ENCODE measurements at places on chromosomes 5 and 9.
A peak's percentile ranks its signal among the peaks of the same experiment; 100 is the strongest.

- no peak for DNase-seq
Observed at GRCh38 chr9:69556707-69557106, 115.5 kb downstream of the APBA1 start.

DNA sequence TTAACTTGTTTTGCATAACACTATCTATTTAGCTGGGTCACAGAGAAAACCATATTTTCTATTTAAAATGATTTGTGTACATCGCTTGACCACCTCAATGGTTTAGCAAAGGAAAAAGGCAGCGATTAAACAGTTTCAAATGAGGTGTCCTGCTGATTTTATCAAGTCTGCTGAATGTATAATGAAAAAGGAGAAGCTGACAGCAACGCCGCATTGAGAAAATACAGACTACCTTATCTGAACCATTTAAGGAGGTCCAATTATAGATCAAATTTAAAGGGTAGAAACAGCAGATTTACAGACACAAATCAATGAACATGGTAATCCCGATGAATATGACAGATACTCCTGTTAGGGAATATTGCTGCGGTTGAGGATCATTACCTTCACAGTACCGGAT lies 29.6 kb downstream of the PSMB7 start:
- DNase-seq, result no peak

- no peak for DNase-seq
Observed at GRCh38 chr5:57034201-57034916, 82.4 kb upstream of the MIER3 start.

- no peak for DNase-seq
Observed at GRCh38 chr5:81068635-81069034, 108.5 kb downstream of the RASGRF2 start.

DNA sequence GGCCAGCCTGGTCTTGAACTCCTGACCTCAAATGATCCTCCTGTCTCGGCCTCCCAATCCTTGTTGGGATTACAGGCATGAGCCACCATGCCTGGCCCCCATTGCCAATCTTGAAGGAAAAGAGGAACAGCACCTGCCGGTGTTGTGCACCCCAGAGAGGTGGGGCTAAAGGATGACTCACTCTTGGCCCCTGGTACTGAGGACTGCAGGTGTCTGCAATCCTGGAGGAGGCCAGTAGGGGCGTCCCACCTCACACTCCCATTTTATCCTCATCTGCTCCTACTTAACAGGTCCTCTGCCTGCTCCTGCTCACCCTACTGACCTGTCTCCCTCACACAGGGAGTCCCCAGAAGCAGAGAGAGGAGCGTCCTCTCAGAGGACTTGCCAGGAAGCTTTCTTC lies 390.4 kb downstream of the ARHGEF28 start:
- no peak for DNase-seq

- DNase-seq, result no peak
Observed at GRCh38 chr5:18216016-18216415, 581.8 kb downstream of the TAF11L14 start.

DNA sequence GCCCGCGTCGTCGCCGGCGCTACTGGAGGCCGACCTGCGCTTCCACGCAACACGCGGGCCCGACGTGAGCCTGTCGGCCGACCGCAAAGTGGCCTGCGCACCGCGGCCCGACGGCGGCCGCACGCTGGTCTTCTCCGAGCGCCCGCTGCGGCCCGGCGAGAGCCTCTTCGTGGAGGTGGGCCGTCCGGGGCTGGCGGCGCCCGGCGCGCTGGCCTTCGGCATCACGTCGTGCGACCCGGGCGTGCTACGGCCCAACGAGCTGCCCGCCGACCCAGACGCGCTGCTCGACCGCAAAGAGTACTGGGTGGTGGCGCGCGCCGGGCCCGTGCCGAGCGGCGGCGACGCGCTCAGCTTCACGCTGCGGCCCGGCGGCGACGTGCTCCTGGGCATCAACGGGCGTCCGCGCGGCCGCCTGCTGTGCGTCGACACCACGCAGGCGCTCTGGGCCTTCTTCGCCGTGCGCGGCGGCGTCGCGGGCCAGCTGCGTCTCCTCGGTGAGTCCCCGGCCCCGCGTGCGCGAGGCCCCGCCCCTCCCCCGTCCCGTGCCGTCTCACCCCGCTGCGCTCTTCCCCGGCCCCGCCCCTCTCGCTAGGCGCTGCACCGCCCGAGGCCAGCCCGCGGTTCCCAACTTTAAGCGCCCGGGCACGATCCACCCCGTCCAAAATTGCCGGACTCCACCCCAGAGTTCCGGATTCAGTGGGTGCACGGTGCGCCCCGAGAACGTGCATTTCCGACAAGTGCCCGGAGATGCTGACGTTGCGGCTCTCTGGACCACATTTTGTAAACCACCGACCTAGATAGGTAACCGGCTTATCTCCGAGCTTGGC lies 42.8 kb downstream of the NEURL1B start:
- peak; percentile 35 for DNase-seq

DNA sequence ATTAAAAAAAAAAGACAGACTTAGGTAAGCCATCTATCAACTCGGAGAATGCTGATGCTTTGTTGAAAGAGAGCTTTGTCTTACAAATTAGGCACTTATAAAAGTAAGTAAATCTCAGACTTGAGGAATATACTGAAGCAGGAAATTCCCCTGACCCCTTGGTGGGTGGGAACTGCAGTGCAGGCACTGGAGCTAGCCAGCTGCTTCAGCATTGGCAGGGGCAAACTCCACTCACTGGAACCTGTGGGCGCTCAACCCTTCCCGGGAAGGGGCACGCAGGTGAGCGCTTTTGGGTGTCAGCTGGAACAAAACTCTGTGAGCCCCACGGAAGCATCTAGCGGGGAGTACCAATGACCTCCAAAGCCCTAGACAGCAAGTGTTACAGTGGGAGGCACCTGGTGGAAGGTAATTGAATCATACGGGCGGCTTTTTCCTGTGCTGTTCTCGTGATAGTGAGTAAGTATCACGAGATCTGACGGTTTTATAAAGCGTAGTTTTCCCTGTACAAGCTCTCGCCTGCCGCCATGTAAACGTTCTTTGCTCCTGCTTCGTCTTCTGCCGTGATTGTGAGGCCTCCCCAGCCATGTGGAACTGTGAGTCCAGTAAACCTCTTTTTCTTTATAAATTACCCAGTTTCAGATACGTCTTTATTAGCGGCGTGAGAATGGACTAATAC lies 628.0 kb upstream of the CDH18 start:
- DNase-seq, result no peak

DNA sequence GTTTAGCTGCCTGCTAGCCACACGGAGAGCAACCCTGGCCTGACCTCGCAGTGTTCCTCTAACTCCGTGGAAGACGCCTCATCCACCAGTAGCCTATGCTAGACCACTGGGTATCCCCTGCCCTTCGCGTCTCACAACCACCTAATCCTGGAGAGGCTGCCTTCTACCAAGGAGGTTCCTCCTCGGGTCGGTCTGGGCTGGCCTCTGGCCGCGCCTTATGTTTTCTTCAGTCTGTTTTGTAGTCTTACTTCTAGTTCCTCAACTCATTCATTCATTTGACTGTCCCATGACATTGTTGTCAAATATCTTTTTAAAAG lies 1.6 kb upstream of the TPM2 start:
- DNase-seq, result no peak

- peak; percentile 26 for DNase-seq
Observed at GRCh38 chr5:119327018-119327417, 28.8 kb upstream of the TNFAIP8 start.

DNA sequence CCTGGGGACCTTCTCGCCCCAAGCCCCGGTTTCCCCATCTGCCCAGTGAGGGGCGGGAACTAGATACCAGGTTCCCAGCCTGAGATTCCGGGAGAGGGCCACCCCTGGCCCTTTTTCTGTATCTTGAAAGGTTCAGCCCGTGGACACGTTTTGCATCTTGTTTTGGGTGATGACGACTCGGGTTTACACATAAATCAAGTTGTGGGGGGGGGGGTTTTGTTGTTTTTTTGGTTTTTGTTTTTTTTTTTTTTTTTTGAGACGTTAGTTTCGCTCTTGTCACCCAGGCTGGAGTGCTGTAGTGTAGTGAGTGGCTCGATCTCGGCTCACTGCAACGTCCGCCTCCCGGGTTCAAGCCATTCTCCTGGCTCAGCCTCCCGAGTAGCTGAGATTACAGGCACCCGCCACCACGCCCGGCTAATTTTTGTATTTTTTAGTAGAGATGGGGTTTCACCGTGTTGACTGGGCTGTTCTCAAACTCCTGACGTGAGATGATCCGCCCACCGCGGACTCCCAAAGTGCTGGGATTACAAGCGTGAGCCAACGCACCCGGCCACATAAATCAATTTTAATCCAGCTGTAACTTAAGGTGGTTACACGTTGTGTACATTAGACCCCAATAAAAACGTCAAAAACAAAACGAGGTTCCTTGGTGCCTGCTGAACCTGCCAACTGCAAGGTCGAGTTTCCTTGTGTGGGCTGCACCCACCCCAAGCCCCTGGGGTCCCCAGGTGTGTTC lies 1.1 kb upstream of the BRD3 start:
- DNase-seq, result no peak

DNA sequence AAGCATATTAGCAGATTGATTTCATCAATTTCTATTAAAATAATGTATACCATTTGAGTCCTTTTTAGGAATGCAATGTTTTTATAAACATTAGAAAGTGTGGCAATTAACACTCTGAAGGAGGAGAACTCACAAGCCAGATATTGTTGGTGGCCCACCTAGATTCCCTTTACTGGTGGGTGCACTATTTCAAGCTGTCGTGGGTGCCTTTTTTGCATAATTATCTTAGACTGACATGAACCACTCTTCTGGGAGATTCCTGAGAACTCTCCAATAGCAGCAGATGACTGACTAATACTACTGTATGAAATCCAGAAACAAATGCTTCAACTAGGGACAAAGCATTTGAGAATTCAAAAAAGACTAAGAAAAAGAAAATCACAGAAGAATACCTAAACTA lies 526.0 kb downstream of the CDH18 start:
- no peak for DNase-seq

DNA sequence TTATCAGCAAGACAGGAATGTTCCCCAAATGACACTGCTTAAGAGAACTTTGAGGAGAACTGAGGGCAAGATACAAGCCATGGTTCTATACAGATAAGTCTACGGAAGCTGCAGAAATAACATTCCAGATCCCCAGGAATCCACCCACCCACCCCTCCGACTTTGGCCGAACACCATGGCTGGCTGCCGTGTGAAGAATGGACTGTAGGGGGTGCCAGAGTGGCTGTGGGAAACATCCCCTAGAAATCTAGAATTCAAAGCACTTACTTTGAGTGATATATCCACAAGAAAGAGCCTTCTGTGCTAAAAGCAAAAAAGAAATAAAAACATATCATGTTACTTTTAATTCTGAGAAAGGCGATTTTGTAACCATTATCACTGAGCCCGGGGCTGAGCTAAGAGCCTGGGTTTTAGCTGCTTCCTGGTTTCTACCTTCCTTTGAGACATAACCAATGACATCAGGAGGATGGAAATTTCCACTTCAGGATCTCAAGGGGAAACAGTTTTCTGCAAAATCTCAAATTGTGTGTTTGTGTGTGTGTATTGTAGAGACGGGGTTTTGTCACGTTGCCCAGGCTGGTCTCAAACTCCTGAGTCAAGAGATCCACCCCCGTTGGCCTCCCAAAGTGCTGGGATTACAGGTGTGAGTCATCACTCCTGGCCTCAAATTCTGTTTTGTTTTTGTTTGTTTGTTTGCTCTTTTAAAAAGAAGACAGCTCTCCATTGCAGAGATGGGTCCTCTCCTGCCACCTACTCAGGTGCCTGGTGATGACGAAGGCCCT lies 36.4 kb downstream of the GGTA1 start:
- no peak for DNase-seq

DNA sequence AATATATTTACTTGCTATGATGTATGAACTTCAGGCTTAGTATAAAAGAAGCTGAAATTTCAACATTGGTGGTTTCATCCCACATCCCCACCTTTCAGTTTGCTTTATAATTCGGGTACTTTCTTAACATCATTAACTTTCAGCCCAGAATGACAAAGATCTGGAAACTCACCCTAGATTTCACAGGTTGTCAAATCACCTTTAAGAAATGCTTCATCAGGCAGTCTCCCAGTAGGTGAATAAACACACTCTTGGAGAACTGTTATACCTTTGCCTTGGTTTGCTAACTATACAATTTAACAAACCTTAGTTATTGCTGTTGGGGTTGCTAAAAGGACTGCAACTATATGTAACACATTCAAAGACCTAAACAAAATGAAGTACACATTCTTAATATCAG lies 54.4 kb downstream of the MLANA start:
- no peak for DNase-seq

DNA sequence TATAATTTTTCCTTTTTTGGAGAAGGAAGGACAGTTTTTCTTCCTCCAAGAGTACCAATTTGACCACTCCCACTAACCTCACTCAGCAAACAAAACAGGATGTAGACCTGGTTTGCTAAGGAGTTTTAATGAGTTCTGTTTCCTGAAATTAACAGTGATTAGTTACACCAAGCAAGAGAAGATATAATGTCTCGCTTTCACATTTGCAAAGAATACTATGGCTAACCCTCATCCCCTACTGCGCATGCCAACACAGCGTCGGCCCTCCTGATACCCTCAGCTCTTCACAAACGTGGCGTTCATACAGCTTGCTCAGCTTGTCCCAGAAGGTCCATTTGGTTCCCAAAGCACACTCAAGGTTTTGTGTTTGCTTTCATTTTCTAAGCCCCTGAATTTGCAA lies 41.9 kb upstream of the IPPK start:
- no peak for DNase-seq

DNA sequence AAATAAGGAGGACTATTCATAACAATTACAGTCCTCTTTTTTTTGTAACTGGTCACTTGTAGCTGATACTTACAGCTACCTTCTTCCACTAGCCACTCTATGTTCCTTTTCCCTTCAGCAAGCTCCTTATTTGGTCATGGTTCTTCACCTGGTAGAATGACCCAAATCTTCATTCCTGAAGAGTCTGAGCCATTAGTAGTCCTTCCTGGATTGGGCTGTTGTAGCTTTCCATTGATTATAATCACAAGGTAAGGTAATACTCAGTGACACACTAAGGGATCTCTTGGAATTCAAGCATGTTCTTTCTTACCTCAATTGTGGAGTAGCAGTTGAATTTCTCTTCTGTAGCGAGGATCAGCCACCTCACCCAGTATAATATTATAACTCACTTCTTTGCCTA lies 25.5 kb upstream of the ITGA2 start:
- no peak for DNase-seq

GRCh38 chr5:34742061-34742460 lies 85.9 kb downstream of the RAI14 start:
- DNase-seq, result no peak

- DNase-seq, result no peak
Observed at GRCh38 chr9:13166996-13167395, 112.5 kb downstream of the MPDZ start.

- DNase-seq, result no peak
Observed at GRCh38 chr5:54990841-54991258, 5.5 kb upstream of the ESM1 start.

- DNase-seq, result no peak
Observed at GRCh38 chr5:75509956-75510355, 1.5 kb downstream of the CERT1 start.

GRCh38 chr9:128902351-128903078 lies 18.3 kb upstream of the PHYHD1 start:
- peak; percentile 60 for DNase-seq

GRCh38 chr5:174376056-174376455 lies 330.6 kb downstream of the NSG2 start:
- no peak for DNase-seq

- DNase-seq, result no peak
Observed at GRCh38 chr5:150763023-150763769, 4.4 kb upstream of the DCTN4 start.

- no peak for DNase-seq
Observed at GRCh38 chr9:134565316-134565915, 76.2 kb upstream of the COL5A1 start.

Data from stimulated activated CD8-positive, alpha-beta memory T cell treated with anti-CD3 and anti-CD28 coated beads, Interleukin-15, amount 100 ng/mL, for 4 hours (primary cell).